ENCODE measurements at places on chromosomes 1 and 21.

- DNase-seq, result no peak
Measured at GRCh38 chr21:39451332-39452206, at the start of gene SH3BGR. SH3BGR (plus strand) TSS chr21:39451970; CDS start chr21:39452097, 127 bp downstream.

- no peak for DNase-seq
Measured at GRCh38 chr1:221732052-221732451, 9.8 kb downstream of the DUSP10 start.

GRCh38 chr1:52141513-52142219 is at the start of gene ZFYVE9:
ZFYVE9 (plus strand) TSS chr1:52142089; CDS start chr1:52233207, 91,118 bp downstream.
- DNase-seq, result peak; percentile 65

DNA sequence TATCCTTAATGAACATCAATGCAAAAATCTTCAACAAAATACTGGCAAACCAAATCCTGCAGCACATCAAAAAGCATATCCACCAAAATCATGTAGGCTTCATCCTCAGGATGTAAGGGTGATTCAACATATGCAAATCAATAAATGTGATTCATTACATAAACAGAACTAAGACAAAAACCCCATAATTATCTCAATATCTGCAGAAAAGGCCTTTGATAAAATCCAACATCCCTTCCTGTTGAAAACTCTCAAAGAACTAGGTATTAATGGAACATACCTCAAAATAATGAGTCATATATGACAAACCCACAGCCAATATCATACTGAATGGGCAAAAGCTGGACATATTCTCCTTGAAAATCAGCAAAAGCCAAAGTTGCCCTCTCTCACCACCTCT is 54.6 kb upstream of the DEPDC1 start:
- no peak for DNase-seq

GRCh38 chr1:223244366-223245103 is 101.5 kb upstream of the TLR5 start:
- peak; percentile 20 for DNase-seq

- no peak for DNase-seq
Measured at GRCh38 chr1:11227106-11228077, 35.0 kb downstream of the MTOR start.

DNA sequence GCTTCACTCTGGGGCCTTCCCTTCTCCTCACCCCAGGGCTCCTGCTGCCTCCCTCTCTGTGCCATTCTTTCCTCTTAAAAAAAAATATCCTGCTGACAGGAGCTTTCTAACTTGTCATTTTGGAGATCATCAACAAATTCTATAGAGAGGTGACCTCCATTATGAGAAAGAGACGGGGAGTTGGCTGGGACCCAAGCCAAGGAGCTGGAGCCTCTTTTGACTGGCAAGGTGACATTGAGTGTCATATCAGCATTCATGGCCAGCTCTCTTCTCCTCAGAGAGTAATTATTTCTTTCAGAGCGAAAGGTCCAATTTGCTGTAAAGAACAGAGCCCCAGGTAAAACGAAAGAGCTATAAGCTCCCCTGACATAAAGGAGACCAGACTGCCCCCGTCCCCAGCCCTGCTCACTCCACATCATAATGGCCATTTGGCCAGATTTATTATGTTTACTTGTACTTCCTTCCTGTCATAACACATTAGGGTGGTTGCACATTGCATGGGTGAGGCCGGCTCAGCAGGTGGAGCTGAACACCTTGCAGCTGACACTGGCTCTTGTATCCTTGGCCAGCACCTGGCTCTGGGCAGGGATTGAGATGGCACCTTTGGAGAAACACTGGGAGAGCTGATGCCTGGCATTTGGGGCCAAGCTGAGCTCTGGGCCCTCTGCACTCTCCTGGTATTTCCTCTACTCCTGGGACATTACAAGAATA is 404.0 kb upstream of the VAMP3 start:
- DNase-seq, result no peak

- DNase-seq, result no peak
Measured at GRCh38 chr21:37670883-37671282, 245.4 kb downstream of the KCNJ6 start.

DNA sequence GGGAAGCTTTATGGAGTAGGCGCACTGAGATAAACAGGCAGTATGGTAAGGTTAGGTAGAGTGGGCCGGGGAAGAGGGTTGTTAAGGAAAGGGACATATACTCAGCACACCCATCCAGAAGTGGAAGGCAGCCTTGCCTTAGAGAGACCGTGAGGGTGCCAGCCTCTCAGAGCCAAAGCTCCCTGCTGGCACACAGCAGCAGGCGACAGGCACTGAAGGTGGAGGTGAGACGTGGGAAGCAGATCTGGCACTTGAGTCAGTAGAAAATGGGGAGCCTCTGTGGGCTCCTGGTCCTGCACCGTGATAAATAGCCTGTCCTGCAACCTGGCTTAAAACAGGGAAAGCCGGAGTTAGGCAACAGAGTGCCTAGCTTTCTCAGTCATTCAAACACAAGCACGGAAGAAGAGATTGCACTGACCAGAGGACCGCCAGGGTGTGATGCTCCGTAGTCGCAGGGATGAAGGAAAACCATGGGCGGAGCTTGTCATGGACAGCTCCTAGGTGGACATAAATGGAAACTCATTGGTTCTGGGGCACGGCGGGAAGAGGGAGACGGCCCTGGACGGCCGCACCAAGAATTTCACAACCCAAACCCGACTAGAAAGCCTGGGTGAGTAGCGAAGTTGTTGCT is 15.5 kb downstream of the KCNK1 start:
- no peak for DNase-seq

DNA sequence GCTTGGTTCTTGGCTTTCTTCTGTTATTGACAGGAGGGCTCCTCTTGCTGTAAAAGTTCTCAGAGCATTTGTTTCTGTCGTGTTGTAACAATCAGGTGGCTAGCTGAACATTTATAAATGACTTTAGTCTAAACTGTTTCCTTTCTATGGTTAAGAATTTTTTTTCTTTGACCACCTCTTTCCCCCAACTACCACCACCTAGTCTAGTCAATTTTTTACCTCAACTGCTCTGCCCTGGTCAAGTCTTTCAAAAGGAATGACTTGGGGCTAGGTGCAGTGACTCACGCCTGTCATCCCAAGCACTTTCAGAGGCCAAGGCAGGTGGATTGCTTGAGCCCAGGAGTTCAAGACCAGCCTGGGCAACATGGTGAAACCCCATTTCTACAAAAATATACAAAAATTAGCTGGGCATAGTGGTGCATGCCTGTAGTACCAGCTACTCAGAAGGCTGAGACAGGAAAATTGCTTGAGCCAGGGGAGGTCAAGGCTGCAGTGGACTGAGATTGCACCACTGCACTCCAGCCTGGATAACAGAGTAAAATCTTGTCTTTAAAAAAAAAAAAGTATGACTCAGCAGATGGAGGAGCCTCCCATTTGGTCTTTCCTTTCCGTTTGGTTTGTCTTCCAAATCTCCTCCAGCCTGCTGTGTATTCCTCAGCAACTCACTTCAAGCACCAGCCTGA is 40.7 kb downstream of the MAP3K21 start:
- DNase-seq, result no peak

DNA sequence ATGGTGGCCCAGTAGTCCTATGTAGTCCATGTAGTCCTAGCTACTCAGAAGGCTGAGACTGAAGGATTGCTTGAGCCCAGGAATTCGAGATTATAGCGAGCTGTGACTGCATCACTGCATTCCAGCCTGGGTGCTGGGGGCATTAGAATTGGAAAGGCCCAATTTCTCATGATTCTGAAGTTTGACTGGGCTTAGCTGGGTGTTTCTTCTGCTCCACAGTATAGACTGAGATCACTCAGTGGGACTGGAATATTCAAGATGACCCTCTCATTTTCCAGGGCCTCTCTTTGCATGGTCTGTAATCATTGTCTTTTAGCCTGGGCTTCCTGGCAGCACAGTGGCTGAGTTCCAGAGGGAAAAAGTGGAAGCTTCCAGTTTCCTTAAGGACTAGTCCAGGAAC is 26.2 kb downstream of the MROH7 start:
- no peak for DNase-seq

- no peak for DNase-seq
Measured at GRCh38 chr1:85463731-85464496, 1.0 kb downstream of the DDAH1 start.

GRCh38 chr1:209309198-209309597 is 274.3 kb upstream of the CAMK1G start:
- no peak for DNase-seq

GRCh38 chr1:116268211-116268610 is 104.8 kb upstream of the ATP1A1 start:
- DNase-seq, result peak; percentile 6

DNA sequence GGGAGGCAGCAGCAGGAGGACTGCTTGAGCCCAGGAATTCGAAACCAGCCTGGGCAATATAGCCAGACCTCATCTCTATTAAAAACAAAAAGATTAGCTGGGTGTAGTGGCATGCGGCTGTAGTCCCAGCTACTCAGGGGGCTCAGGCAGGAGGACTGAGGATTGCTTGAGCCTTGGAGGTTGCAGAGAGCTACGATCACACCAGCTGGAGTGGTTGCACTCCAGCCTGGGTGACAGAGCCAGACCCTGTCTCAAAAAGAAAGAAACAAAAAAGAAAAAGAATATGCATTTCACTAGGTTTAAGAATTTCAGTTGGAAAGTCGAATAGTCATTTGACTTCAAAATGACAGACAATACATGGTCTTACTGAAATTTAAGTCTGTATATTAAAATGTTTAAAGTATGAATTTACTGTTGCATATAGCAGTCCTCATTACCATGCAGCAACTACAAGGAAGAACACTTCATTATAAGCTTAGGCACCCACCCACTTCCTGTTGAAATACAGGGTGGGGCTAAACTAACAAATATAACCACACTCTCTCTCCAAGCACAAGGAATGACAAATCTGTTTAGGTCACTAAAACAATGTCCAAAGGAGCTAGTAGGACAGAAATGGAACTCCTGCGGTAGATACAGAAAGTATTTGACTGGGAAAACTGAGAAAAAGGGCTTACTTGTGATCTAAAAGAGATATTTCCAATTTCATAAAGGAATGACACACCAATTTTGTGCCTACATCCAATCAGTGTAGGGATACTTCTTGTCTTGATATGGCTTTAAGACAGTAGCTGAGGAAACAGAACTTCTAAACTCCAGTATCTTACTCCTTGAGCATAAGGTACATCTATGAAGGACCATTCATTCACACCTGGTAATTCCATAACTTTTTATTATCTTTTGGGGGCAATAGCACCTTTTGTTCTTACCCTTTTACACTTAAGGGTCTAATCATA is 44.1 kb downstream of the GPR3 start:
- DNase-seq, result peak; percentile 52

DNA sequence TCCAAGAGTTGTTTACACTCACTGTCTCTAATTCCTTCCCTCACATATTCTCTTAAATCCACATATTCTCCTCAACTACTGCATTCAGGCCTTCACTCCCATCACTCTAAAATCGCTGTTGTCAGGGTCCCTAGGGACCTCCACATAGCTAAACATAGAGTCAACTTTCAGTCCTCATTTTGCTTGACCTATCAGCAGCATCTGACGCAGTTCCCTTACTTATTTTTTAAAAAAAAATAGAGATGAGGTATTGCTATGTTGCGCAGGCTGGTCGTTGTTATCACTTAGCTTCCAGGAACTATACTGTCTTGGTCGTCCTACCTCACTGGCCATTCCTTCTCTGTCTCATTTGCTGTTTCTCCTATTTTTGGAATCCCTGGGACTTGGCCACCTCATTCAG is 11.7 kb upstream of the PLEKHO1 start:
- no peak for DNase-seq

- no peak for DNase-seq
Measured at GRCh38 chr21:37866027-37866426, 50.2 kb downstream of the KCNJ6 start.

GRCh38 chr1:20658166-20658915 is 2.8 kb downstream of the DDOST start:
- no peak for DNase-seq

- DNase-seq, result no peak
Measured at GRCh38 chr1:94988356-94988755, 61.4 kb upstream of the CNN3 start.

DNA sequence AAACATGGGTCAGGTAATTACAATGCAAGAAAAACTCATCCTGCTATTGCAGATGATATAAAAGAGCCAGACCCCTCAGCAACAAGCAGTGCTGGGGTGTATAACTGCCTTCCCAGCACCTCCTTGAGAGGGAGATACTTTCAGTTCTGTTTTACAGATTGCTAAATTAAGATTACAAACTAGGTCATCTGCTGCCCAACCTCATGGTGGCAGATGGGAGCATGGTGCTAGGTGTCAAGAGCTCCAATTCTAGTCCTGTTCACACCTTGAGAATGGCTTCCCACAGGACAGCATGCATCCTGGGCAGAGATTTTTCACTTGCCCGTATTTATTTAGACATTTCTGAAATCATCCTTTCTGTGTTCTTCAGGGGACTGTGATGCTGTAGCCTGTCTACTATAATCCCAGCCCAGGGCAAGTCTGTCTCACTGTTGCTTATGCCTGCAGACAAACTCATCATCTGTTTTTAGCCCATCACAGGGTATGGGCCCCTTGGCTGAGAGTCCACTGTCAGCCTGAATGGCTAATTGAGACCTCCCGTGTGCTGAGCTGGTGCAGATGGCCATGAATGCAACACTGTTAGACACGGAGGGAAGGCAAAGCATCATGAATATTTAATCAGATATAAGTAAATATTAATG is 40.2 kb upstream of the PBX1 start:
- DNase-seq, result no peak

- no peak for DNase-seq
Measured at GRCh38 chr1:167175901-167176300, 44.8 kb upstream of the POU2F1 start.

DNA sequence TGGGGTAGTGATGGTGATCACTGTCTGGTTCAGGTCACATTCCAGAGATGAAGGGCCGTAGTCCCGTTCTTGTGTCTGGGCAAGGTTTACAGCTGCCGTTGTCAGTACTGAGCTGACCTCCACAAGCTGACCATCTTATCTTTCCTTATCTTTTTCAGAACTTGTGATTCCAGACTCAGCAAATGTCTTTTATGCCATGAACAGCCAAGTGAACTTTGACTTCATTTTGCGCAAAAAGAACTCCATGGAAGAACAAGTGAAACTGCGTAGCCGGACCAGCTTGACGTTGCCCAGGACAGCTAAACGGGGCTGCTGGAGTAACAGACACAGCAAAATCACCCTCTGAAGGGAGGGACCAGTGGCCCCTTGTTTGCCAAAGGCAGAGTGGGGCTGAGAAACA is 111.6 kb downstream of the COLGALT2 start:
- no peak for DNase-seq

GRCh38 chr1:90579212-90579802 is 137.8 kb downstream of the BARHL2 start:
- DNase-seq, result peak; percentile 24

DNA sequence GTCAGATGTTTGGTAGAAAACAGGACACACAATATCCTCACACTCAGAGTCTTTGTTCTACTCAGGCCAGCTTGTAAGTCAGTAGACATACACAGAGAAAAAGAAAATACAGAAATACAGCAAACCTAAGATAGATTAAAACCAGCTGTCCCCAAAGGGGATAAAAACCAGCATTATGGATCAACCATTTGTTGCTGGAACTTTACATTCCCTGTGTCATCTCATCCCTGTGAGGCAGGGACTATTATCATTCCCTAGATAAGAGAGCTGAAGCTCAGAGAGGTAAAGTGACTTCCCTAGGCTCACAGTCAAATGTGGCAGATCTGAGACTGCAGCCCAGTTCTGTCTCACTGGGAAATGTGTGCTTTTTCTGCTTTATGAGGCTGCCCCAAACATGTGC is 80.7 kb downstream of the DMRTA2 start:
- no peak for DNase-seq

Measured in CD4-positive, alpha-beta T cell treated with Interleukin-6 at 100 ng/mL for 8 hours (primary cell).